Stimulated activated CD4-positive, alpha-beta T cell treated with anti-CD3 and anti-CD28 coated beads, Interleukin-4, amount 100 ng/mL, for 4 hours (primary cell): ENCODE measurements at places on chromosomes 16 and 17.

GRCh38 chr16:80437707-80438106 lies 103.1 kb upstream of the DYNLRB2 start:
- no peak for DNase-seq

GRCh38 chr16:9801651-9802050 lies 380.6 kb downstream of the GRIN2A start:
- no peak for DNase-seq

DNA sequence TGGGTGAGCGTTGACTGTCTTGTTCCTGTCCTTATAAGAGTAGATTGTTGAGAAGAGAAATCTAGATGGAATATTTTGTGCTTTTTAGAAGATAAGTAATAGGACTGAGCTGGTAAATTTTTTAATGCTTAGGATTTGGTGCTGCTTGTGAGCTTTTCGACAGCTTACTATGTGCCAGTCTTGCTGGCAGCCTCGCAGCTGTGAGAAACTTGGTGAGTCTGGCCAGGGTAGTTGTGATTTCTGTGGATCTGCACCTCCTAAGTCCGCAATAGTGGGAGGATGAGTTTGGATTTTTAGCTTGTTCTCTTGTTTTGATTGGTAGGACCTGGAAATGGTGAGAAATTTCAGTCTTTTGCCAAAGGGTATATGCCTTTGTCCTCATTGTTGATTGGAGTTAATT lies 3.6 kb downstream of the SOCS7 start:
- no peak for DNase-seq

DNA sequence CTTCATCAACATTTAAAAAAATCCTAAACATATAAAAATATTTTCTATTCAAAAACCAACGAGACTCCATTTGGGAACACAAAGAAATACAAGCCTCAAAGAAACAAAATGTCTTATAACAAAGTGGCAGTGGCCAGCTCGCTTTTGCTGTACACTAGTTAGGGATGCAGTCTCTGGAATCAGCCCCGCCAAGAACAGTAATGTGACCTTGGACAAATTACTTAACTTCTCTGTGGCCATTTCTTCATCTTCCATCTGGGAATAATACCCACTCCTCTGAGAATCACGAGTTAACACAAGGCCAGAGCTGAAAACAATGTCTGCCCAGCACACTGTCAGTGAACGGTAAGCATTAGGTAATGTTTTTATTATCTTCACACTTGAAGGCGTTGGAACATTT lies 5.6 kb downstream of the STAT5B start:
- no peak for DNase-seq

- no peak for DNase-seq
These were observed 267.4 kb downstream of the HS3ST3A1 start for GRCh38 chr17:13334374-13334773.

DNA sequence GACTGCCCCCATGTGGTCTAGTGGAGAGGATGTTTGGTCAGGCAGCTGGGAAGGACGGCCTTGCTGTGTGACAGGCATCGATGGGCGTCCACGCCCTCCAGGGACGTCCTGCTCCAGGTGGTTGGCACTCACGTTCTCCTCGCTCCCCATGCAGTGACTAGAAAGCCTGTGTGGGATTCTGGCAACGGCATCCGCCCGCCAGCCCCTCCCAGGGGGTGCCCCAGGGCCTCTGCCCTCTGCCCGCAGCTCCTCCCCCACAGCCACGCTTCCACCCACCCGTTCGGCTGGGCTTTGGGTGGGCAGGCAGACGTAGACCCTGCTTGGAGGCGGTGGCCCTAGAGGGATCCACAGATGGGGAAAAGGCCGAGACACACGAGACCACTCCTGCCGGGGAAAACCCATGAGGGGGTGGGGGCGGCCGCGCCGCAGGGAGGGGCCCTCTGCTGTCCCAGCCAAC lies 4.7 kb upstream of the IL17C start:
- DNase-seq = peak; percentile 53

GRCh38 chr17:67544364-67544955 lies 167.4 kb downstream of the PITPNC1 start:
- DNase-seq = no peak

DNA sequence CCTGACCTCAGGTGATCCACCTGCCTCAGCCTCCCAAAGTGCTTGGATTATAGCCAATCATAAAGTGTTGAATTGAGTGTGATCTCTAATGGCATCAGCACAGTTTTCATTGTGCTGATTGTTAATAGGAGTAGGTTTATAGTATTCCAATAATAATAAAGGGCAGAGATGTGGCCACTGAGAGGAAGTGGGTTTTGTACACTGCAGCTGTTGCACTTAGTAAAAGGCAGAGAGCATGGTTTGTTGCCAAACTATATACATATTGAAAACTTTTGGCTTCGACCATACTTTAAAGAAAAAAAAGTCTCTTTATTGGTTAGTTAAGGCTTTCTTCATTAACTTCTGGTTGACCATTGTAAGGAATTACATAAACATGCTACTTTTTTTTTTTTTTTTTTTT lies 185.9 kb downstream of the CDK5R1 start:
- no peak for DNase-seq

- no peak for DNase-seq
These were observed 91.4 kb downstream of the C16orf78 start for GRCh38 chr16:49464877-49465504.

DNA sequence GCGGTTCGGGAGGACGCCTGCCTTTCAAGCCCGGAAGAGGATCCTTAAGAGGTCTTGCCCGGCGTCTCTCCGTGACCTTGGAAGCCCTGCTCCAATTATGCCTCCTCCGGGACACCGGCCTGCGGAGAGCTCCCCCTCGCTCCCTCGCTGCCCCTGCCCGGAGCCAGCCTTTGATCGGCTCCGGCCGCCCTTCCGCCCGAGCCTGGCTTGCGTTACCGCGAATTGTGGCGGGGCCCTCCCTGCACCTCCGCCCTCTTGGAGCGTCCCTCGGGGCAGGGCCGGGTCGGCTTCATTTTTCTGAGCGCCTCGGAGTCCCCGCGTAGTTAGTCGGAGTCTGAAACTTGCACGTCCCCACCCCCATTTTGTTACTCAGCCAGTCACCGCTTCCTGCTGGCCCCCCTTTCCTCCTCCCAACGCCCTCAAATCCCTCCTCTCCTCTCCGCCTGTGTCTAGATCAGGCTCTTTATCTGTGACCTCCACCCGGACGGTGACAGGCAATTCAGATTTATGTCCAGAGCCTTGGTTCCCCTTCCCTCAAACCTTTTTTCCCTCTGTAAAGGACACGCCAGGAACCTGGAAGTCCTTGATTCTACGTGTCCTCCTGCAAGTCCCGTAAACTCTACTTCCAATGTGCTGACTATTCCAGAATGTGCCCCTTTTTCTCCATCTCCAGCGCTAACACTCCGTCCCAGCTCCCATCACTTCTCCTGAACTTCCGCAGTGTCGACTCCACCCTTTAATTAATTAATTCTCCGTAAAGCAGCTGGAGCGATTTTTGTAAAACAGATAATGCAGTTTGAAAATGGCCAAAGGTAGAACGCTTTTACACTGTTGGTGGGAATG lies 569 bp upstream of the RABEP2 start:
- DNase-seq = peak; percentile 69

GRCh38 chr16:84605339-84605848 lies 12.5 kb downstream of the COTL1 start:
- no peak for DNase-seq

- no peak for DNase-seq
These were observed 809 bp downstream of the PIRT start for GRCh38 chr17:10836966-10837590.

DNA sequence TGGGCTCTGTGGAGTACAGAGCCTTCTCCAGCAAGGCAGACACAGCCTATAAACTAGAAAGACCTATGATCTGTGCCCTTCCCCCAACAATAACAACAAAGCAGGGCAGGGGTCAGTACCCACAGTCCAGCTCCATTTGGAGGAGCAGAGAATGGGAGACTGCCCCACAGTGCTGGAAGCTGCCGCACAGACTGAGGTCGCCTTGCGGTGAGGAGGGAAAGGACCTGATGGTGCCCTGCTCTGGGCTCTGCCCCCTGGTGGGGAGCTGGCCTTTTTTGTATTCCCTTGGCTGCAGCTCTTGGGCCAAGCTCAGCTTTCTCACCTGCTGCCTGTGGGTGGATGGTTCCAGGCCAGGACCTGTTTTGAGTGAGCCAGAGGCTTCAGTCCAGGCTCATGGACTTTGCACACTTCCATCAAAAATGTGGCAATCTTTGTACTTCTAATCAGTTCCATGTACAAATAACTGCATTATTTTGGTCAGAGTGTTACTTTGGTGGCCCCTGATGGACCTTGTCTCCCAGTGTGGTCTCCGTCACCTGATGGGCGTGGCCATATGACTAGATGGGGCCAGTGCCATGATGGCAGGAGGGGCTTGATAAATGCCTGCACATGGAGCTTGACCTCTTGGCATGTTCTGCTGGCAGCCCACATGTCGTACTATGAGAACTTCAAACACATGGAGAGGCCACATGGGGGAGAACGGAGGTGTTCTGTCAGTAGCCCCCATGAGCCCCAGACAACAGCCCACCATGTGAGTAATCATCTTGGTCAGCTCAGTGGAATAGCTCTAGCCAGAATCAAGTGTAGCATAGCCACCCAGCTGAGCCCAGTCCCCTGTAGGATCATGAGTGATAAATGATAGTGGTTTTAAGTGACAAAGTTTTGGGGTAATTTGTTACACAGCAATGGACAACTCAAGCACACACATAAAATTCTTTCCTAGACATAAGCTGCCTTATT lies 24.2 kb downstream of the B9D1 start:
- peak; percentile 54 for DNase-seq

DNA sequence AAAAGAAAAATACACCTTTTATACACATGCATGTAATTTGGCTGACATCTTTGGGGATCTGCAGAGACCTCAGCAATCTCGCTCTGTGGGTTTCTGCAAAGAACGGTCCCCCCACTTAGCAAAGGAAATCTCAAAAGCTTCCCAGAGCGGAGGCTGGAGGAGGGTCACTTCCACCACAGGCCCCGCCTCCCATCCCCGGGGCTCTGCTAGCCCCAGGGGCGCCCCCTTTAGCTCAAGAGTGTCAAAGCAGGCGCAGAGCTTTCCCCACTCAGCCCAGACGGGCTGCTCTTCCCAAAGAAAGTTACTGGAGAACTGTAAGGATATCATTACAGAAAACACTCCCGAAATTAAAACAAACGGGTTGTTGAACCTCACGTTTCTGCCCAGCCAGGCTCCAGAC lies 11.4 kb downstream of the SLC13A5 start:
- peak; percentile 32 for DNase-seq

DNA sequence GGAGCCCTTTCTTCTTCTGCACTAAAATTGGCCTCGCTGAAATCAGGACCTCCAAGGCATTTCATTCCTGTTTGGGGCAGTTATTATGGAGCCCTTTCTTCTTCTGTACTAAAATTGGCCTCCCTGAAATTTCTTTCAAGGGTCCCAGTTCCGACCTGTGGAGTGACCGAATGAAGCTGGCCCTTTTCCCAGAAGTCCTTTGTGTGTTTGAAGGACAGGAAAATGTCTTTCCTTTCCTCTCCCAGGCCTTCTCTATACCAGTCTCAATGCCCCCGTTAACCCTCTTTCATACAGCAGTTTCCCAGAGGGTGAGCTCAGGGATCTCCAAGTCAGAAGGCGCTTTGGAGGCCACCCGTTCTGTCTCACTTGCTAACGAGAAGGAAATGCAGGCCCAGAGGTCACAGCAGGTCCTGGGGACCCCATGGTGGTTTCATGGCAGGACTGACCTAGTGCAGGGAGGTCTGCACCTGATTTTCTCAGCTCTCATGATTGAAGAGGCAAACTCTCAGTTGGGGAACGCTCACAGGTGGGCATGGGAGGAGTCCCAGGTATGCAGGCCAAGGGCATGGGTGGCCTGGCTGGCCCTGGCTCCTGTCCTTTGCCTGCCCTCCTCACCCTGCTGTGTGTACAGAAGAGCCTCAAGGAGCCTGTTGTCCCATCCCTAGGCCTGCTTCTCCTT lies 37.1 kb upstream of the DOC2B start:
- no peak for DNase-seq

GRCh38 chr17:17941015-17941414 lies 31.2 kb downstream of the TOM1L2 start:
- no peak for DNase-seq

GRCh38 chr17:75778861-75779249 lies 5.8 kb upstream of the UNK start:
- no peak for DNase-seq

- peak; percentile 35 for DNase-seq
These were observed 82.0 kb upstream of the PLCG2 start for GRCh38 chr16:81696961-81697615.

GRCh38 chr17:77322514-77323412 lies 182.0 kb downstream of the SEC14L1 start:
- DNase-seq = no peak

DNA sequence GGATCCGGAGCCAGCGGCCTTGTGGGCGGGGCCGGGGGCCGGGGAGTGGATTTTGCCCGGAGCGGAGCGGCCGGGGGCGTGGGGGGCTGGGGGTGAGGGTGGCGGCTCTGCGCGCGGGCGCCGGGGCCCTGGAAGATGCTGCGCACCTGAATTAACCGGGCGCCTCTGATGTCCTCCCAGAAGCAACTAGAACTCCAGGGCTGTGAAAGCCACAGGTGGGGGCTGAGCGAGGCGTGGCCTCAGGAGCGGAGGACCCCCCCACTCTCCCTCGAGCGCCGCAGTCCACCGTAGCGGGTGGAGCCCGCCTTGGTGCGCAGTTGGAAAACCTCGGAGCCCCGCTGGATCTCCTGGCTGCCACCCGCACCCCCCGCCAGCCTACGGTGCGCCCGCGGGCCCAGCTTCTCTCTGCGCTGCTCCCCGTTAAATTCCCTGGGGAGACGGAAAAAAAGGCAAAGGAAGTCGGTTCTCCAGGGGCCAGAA lies 549 bp downstream of the SLC26A11 start:
- DNase-seq = no peak

DNA sequence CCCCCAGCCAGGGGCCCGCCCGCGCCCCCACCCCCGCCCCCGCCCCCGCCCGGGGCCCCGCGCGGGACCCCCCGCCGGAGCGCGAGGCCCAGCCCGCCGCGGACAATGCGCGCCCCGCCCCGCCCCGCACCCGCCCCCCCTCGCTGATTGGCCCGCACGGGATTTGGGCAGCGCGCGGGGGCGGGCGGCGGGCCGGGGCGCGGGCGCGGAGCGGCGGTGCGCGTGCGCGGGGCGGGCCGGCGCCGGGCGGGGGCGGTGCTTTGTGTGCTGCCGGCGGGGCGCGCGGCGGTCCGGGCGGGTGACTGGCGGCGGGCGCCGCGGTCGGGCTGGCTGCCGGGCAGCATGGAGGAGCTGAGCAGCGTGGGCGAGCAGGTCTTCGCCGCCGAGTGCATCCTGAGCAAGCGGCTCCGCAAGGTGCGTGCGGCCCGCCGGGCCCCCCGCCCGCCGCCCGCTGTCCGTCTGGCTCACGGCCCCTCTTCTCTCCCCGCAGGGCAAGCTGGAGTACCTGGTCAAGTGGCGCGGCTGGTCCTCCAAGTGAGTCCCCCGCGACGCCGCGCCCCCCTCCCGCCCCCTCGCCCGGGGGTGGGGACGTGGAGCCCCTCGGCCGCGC lies at the start of gene CBX2:
Gene CBX2 (plus strand): TSS at position 255 of the 610 bp plus-strand sequence. CDS start 88 bp downstream, at position 343.
- DNase-seq = peak; percentile 84

- no peak for DNase-seq
These were observed 43.6 kb upstream of the USP7 start for GRCh38 chr16:9007177-9007794.

GRCh38 chr16:1102921-1103635 lies 7.0 kb upstream of the C1QTNF8 start:
- DNase-seq = peak; percentile 75
